NCI-H1436 treated with DMSO at 0.1 percent for 48 hours (cell line): ENCODE measurements at places on chromosomes 11 and 22.
A peak's percentile ranks its signal among the peaks of the same experiment; 100 is the strongest.

GRCh38 chr11:79237091-79237490 lies 203.7 kb downstream of the TENM4 start:
- no peak for DNase-seq

DNA sequence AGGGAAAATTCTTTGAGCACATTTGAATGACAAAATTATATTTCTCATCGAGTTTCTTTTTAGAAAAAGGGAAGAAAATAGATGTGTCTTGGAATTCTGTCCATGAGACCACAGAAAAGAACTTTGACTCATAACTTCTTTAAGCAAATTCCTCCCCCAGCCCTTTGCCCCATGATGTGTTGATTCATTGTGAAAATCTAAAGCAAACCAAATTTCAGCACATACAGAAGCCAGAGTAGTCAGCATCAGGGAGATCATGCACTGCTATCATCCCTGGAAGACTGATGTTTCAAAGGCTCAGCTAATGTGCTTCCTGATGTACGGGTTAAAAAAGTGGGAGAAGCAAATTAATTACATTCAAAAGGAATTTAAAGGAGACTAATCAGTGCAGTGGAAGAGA lies 159.7 kb downstream of the FAT3 start:
- no peak for DNase-seq

GRCh38 chr22:37056246-37056645 lies 4.7 kb downstream of the KCTD17 start:
- no peak for DNase-seq

DNA sequence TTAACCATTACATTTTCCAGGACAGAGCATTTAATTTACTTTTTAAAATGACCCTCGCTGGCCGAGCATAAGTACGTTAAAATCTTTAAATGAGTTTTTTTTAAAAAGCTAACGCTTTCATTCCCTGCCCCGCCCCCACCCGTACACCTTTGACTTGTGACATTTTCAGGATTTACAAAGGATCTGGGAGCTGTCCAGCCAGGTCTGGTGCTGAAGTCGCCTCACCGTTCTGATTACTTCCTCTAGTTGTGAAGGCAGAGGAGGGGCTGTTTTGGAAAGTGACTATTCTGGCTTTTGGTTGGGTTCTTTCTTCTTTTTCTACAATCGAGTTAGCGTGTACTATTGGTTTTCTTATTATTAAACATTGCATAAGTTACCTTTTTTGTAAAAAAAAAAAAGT lies 2.9 kb downstream of the C11orf87 start:
- DNase-seq = no peak

DNA sequence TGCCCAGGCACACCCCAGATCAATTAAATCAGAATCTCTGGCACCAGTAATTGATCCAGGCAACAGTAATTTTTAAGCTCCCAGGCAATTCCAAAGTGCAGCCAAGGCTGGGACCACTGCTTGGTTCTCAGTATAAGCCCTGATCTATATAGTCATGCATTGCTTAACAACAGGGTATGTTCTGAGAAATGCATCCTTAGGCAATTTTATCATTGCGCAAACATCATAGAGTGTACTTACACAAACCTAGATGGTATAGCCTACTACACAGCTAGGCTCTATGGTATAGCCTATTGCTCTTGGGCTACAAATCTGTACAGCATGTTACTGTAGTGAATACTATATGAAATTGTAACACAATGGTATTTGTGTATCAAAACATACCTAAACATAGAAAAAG lies 651 bp upstream of the C11orf42 start:
- no peak for DNase-seq

- DNase-seq = no peak
These were observed 232.6 kb downstream of the FAT3 start for GRCh38 chr11:92457250-92457649.

GRCh38 chr11:105573091-105573490 lies 36.8 kb upstream of the GRIA4 start:
- DNase-seq = no peak

DNA sequence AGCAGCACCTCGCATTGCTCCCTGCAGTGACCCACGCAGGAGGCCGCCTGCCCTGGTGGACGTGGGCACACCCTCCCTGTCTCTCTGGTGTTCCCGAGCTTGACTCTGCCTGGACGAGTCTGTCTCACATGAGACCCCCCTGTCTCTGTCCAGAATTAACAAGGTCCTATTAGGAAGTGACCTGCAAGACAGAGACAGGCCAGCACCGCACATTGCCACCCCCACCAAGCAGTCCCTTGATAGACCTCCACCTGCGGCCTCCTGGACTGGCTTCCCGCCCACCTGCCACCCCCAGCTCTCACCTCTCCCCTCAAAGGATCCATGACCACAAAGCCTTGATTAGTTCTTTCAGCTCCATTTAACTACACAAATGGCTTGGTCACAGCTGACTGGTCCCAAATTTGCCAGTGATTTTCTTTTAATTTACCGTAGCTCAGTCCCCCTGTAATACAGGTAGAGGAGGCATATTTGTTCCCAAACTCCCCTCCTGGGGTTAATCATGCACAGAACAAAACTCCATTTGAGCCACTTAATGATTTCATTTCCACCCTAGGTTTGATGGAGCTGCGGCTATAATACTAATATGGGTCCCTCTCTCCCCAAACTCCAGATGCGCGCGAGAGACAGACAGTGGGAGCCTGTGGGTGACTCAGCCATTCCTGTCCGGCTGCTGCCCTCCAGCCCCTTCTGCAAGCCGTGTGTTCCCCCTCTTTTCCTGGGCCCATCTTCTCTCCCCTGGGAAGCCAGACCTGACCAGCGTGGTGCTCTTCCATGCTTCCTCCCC lies 11.2 kb downstream of the SPATA19 start:
- DNase-seq = no peak

DNA sequence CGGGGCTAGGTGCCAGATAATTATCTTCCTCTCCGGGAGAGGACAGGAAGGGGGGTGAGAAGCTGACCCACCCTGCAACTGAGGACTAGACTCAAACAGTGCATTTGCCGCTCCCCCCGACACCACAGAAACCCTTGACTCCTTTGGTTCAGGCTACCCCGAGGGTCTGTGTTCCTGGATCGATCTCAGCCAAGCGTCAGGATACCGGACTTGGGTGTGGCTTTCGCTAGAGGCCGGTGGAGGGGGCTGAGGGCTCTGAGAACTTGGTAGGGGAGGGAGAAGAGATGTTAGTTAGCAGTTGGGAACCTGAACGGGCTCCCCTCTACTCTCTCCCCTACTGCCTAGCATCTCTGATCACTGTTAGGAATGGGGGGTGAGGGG lies 840 bp downstream of the SEZ6L start:
- no peak for DNase-seq

GRCh38 chr11:2867722-2868505 lies 17.7 kb downstream of the CDKN1C start:
- no peak for DNase-seq

GRCh38 chr22:37566903-37567798 lies 6.9 kb downstream of the CDC42EP1 start:
- DNase-seq = no peak

GRCh38 chr11:112247201-112247600 lies 13.5 kb downstream of the PLET1 start:
- DNase-seq = no peak

GRCh38 chr11:78420255-78420764 lies 2.7 kb upstream of the GAB2 start:
- no peak for DNase-seq

- DNase-seq = no peak
These were observed 30.4 kb downstream of the PAMR1 start for GRCh38 chr11:35494957-35495490.

DNA sequence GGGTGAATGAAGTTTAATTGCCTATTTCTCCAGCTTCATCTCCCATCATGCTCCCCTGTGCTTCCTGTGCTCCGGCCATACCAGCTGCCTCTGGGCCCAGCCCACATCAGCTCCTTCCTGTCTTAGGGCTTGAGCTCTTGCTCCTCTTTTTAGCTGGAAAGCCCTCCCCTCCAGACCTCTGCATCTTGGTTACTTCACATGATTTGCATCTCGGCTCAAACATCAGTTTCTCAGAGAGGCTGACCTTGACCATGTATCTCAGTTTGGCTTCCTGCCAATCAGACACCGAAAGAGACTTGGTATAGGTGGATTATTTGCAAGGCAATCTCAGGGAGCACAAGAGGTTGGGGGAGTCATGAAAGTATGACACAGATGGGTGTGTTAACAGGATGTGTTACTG lies 73.2 kb upstream of the TIMP3 start:
- no peak for DNase-seq

DNA sequence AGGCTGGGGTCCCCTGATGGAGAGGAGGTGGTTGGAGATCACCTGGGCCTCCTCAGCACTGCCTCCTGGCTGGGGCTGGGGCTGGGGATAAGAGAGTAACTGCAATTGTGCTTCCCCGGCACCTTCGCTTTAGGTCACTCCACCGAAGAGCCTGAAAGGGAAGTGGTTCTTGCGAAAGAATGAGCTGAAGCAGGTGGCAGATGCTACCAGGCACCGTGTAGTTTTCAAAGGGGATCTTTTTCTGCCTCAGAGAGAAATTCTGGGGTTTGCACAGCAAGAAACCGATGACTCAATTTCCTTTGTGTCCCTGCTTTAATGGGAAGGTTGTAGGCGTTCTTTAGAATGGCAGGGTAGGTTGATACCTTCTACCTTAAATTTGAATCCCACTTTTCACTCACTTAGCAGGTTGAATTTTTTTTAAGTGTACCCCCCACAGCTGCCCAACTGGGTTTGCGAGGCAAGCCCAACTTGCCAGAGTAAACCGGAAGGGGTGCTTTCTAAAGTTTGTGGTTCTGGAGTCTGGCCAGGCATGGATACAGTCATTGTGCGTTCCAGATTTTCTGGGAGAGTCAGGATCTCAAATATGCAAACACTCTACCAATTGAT lies 5.3 kb downstream of the CD44 start:
- DNase-seq = no peak

DNA sequence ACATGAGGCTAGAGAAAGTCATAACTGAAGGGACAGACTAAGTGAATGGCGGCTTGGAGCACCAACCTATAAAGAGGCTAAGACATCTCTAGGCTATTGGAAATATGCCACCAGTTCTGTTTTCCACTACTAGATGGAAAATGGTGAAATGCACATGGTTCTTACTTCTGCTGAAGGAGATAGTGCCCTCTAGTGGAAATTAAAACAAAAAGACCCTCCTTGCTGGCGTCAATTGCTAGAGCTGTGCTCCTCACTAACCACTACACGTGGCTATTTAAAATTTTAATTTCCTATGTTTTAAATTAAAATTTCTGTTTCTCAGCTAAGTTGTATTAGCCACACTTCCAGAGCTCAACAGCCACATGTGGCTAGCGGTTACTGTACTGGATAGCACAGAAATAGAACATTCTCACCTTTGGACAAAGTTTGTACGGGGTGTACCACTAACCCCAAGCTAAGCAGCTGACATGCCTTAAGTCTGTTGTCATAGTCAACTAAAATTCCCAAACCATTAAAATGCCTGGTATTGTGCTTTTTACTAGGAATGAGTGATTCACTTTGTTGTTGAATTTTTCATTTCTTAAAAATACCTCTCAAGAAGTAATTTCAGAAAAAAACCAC lies 34.1 kb upstream of the CALCA start:
- DNase-seq = peak; percentile 33

- DNase-seq = no peak
These were observed 292.3 kb upstream of the SYN3 start for GRCh38 chr22:33350491-33350890.

GRCh38 chr11:95850137-95850536 lies 59.8 kb downstream of the CEP57 start:
- DNase-seq = no peak

DNA sequence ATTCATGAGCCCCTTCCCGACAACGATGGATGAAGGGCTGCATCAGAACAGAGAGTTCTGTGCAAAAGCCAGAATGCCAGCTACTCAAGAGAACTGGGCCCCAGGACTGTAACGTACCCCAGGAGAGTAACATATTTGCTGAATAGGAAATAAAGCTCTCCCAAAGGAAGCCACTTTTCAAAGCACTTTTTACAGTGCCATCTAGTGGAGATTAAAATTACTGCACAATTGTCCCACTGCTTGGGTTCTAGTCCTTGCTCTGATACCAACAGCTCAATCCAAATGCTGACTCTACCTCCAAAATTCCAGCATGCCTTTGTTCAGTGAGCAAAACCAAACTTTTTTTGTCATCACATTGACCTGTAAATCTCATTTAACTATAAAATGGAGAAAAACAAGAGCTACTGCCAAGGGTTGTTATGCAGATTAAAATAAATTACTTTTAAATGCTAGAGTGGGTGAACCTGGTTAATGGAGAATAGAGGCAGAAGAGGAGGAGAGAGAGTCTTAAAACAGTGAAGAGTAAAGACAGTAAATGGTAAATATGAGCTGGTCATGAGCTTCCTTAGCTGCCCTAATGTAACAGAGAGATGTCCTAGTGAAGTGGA lies 87.6 kb upstream of the FSHB start:
- DNase-seq = no peak

GRCh38 chr11:22657101-22657694 lies 9.2 kb upstream of the GAS2 start:
- no peak for DNase-seq

- no peak for DNase-seq
These were observed 384.8 kb downstream of the MN1 start for GRCh38 chr22:27416511-27417420.

DNA sequence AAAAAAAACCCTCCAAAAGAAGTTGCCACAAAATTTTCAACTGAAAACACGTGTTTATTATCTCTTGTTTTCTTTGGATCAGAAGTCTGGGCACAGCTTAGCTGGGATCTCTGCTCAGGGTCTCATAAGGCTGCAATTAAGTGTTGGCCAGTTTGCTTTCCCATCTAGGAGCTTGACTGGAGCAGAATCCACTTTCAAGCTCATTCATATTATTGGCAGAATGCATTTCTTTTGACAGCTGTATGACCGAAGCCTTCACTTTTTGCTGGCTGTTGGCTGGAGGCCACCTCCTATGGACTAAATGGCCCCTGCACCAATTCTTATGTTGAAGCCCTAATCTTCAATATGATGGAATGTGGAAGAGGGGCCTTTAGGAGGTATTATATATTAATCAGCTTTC lies 139.6 kb downstream of the DDX10 start:
- DNase-seq = no peak

- no peak for DNase-seq
These were observed 7.5 kb upstream of the C11orf65 start for GRCh38 chr11:108474664-108475463.

- DNase-seq = no peak
These were observed 117.4 kb downstream of the SGSM3 start for GRCh38 chr22:40487663-40488249.

DNA sequence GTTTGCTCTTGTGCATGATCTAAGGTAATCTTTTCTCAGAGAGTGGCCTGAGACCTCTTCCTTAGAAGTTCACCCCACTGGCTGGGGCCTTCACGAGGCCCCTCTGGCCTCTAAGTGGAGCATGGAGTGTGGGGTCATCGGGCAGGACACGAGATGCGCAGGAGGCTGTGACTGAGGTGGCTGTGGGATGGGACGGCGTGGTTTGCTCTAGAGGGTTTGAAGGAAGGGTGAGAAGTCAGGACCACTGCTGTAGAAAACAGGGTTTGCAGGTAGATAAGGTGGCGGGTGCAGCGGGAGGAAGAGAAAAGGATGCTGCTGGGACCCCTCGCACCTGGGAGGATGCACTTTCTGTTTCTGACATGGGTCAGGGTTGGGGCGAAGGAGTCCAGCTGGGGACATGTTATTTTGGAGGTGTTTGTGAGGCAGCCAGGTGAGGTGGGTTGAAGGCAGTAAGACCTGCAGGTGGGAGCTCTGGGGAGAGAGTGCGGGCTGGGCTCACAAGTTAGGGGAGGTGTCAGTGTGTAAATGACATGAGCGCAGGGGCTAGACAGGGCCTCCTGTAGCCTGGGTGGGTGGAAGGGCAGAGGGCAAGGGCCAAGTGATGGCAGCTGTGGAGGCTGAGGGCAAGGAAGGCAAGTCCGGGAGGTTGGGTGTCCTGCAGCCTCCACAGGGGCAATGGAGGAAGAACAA lies 62.5 kb downstream of the KCNQ1 start:
- DNase-seq = no peak

GRCh38 chr11:12079726-12080556 lies 30.4 kb upstream of the MICAL2 start:
- DNase-seq = no peak
